ENCODE measurements at places on chromosomes 3 and 15.

DNA sequence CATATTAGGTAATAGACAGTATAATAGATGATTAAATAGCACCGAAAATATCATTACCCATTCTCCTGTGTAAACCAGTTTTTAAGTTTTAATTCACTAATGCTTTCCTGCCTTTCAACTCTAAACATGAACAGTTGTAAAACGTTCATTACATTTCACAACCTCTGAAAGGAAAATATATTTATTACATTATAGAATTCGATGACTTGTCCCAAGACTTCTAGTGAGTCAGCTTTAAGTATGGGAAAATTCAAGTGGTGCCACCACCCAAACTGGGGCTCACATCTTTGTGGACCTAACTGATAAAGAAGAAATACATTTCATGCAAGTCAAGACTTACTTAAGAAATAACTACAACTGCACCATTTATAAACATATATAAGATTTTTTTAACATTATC lies 2.0 kb downstream of the TRIM59 start:
- no peak for DNase-seq

DNA sequence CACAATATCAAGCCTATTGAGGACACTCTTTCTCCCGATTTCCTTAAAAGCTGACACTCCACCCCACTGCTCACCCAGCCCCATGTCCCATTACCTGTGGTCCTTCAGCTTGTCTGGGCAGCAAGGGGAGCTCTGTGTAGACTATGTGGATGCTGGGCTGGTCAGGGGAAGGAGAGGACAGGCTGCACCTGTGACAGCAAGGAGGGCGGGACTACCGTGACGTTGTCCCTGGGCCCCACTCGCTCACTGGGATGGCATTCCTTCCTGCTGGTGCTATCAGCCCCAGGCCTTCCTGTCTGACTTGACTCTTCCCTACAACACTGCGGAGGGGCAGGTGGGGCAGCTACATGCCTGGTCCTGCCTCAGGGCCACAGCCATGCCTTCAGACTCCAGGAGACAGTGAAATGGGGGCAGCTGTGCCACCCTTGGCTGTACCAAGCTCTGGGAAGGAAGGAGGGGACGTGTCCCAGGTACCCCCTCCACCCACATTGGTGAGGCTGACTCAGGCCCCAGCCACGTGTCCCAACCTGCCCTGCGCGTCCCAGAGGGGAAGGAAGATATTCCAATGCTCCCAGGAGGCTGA lies at the start of gene TMEM40:
Gene TMEM40, minus strand, starts transcription at position 163 of the 583 bp plus-strand sequence. CDS start 9,427 bp downstream, outside the sequence.
- DNase-seq, result no peak

- no peak for DNase-seq
Measured at GRCh38 chr15:63836579-63836978, 2.8 kb upstream of the HERC1 start.

- no peak for DNase-seq
Measured at GRCh38 chr3:141804778-141805639, 41.8 kb downstream of the GRK7 start.

GRCh38 chr15:74865316-74865715 lies 7.8 kb downstream of the SCAMP2 start:
- no peak for DNase-seq

DNA sequence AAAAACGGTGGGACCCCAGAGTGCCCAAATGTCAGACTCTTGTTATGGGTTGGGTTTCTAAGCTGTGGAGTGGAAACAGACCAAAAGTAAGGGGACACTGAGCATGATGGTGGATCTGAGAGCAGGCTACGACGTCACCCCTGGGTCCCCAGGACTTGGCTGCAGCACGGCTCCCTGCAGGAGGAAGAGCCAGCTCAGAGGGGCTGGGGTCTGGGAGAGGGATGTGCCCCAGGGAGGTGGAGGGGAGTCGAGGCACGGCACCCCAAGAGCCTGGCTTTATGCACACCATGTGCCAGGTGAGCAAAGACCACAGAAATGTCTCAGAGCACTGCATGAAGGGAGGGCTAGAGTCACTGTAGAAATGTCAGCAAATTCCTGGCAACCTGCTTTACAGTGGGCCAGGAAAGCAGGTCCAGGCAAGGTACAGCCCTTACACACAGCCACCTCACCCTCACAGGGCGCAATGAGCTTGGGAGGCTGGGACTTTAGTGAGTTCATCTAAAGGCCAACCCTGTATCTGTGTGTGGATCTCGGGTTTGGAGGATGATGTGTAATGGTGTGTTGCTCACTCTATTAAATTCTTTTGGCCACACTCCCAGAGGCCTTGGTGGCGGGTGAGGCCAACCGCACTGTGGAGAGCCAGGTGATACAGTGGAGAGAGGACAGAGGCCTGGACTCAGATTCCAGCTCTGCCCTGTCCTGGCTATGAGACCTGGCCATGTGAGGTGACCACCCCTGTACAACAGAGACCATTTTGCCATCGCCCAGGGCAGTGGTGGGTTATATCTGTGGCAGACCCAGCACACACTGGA lies 14.1 kb downstream of the CTSH start:
- DNase-seq, result no peak

DNA sequence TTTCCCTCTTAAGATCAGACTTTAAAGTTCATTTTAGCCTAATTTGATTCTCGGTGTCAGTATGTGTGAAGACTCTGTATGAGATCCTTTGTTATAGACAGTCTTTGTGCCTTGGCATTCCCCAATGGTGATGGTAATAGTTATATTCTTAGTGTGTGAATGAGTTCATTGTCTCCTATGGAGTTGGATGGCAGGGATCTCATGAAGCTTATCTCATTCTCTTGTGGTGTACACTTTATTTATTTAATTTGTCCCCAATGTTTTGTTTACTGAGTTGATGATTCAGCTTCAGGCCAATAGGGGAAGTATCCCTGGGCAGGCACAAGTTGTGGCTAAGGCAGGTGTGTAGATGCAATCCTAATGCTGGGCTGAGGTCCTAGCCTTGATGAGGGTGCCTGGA lies 222.0 kb upstream of the DPPA4 start:
- DNase-seq, result no peak

- no peak for DNase-seq
Measured at GRCh38 chr15:88591384-88591783, 29.8 kb upstream of the AEN start.

GRCh38 chr15:48400086-48400485 lies 68.9 kb downstream of the DUT start:
- DNase-seq, result no peak

- DNase-seq, result no peak
Measured at GRCh38 chr3:197268294-197268693, 30.1 kb downstream of the DLG1 start.

DNA sequence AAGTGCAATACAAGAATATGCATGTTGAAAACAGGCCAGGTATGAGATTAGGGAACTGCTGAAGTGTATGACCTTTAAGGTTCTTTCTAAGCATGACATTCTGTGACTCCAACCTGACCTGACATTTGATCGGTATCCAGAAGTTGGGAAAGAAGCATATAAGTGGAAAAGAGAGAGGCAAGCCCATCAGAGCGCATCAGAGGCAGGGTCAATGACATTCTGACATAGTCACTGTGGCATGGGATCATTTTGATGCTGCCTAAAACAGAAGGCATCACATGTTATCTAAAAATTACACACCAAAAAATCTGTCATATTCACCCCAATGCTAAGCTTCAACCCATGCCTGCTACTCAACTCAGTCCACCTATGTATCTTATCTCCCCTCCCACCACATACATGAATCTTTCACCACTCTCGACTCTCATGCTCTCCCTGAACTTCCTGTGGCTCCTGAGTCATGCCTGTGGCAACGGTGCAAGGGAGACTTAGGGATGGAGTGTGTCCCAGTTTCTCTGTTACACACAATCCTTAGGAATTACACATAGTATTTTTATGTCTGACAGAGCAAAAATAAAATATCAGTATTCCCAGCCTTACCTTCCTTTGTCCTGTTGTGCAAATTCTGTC lies 20.5 kb upstream of the LRRN1 start:
- no peak for DNase-seq

- no peak for DNase-seq
Measured at GRCh38 chr15:56528136-56528535, 63.2 kb upstream of the MNS1 start.

- no peak for DNase-seq
Measured at GRCh38 chr3:172696357-172696756, 14.5 kb downstream of the NCEH1 start.

- DNase-seq, result no peak
Measured at GRCh38 chr3:46371519-46372340, 984 bp downstream of the CCR5 start.

DNA sequence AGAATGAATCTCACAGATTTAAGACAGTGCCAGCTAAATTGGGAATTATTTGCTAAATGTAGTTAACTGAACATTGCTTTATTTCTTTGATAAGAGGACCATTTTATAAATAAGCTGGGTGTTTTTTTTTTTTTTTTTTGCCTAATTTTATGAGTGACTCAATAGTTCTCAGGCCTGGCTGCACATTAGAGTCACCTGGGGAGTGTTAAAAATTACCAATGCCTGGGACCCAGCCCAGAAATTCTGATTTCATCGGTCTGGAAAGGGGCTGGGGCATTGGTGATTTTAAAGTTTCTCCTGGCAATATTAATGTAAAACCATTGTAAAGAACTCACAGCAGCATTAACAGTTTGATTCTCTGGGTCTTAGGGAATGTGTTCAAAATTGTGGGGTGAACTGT lies 51.2 kb upstream of the PHLDB2 start:
- DNase-seq, result no peak

DNA sequence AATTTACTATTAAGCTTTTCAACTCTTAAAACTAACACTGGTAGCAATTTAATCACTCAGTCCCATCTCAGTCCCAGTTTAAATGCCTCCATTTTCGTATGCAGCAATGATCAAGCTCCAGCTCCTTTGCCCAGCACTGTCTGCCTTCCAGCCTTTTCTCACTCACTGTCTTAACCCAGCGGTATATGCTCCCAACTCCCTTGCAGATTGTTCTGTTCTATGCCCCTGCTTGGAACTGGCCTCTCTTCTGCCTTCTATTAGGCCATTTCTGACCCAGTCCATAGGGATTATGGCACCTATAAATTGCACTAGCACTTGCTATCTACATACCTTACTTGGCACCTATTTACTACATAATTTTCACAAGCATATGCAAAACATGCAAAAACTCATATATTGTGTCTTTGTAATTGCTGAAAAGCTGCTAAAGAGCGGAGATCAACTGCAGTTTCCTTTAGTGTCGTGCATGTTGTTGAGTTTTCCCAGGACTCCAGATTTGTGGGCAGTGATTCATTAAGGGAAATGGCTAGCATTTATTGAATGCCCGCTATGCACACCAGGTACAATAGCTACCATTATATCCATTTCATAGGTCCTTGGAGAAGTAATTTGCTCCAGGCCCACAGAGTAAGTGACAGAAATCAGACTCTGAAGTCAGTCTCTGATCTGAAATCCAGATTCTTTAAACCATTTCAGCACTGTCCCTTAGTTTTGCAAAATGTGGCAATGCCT lies 24.4 kb downstream of the CRBN start:
- DNase-seq, result no peak

GRCh38 chr3:174358252-174358651 lies 500.9 kb upstream of the NAALADL2 start:
- no peak for DNase-seq

DNA sequence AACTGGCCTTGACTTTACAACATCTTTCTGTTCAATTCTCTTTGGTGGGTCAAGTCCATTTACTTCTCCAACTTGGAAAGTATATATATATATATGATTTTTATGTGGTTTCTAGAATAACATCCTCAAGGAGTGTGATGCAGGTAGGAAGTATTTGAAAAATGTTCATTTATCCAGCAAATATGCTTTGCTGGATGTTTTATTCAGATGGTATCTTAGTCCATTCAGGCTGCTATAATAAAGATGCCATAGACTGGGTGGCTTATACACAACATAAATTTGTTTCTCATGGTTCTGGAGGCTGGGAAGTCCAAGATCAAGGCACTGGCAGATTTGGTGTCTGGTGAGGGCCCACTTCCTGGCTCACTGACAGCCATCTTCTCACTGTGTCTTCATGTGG lies 168.7 kb upstream of the RASGRP1 start:
- no peak for DNase-seq
